ENCODE measurements at places on chromosomes 2 and 18. TPM values are rescaled to one million over a fixed set of nuclear protein-coding genes. Genes with fewer than 3 reads are reported as not detected.

DNA sequence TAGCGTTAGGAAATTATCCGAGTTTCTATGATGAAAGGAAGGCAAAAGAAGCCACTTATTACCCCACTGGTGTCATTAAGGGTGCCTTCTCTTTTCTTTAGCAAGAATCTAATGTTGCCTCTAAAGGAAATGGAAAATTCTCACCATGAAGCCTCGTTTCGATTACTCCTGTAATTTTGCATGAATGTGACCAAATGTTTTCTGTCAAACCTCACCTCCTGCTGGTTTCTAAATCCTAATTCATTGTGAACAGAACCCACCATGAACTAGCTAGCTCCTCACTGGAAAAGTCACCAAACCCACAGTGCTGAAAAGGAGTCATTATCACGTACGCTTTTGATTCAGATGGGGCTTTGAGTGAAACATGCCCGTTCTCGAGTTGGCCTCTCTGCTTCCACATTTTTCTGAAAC is 119.9 kb downstream of the COPS8 start:
- DNase-seq, result no peak

- no peak for DNase-seq
Measured at GRCh38 chr18:45666520-45666919, 51.2 kb downstream of the SLC14A2 start.

GRCh38 chr2:60296219-60296955 is 257.1 kb downstream of the BCL11A start:
- no peak for DNase-seq

DNA sequence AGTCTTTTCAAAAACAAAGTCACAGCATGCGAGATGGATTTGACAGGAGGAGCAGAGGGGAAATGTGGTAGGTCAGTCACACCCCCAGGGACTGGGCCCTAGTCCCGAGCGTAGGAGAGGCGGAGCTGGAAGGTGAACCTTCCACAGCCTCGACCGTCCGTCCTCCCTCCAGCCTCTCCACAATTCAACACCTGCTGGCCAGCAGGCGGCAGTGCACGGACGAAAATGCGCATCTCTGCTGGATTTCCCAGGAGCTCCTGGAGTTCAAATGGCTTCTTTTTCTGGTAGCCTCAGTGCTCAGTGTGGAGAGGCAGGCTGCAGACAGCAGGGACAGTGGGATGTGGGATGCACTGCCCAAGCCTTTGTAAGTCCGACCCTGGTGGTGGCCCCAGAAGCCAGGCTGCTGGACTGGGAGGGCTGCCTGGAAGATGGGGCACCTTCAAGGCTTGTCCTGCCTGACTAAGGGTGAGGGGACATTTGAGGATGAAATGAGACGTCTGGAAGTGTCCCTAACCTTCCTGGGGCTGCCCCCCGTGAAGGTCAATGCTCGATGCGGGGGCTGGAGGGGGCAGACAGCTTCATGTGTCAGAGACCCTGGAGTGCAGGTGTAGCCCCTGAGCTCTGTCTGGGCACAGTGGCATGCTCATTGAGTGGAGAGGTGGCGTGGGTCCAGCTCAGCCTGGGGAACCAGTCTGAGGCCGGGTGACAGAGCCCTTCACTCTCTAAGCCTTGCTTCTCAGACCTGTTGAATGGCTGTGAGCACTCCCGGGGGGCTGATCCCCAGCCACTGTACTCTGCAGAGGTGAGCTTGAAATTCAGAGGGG is 189.5 kb downstream of the TFCP2L1 start:
- peak; percentile 67 for DNase-seq

DNA sequence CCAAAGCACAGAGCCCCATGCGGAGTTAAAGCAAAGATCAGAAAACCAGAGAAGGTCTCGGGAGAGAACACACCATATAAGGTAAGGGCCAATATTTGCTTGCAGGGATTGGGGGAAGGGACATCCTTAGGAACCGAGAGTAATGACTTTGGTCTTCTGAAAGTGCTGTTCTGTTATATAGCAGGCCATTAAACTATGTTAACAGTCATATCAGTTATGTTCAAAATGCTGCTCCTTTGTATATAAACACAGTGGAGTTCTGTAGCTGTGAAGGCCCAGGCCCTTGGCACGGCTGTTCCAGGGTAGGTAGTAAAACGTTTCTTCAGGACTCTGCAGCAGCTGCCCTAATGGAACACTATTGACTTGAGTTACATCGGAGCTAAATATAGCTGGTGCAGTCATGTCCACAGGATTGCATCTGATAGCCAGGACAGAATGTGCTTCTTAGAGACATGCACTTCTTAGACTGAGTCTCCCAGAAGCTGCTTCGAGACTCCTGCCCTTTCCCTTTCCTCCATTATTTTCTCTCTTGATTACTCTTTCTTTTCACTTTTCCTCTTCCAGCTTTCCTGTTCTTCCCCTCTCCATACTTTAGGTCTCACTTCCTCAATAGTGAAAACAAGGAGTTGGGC is 122.4 kb downstream of the SETBP1 start:
- DNase-seq, result peak; percentile 53

GRCh38 chr2:175804122-175804521 is 197.9 kb downstream of the LNPK start:
- no peak for DNase-seq

- no peak for DNase-seq
Measured at GRCh38 chr2:190953257-190953656, 60.7 kb downstream of the STAT1 start.

DNA sequence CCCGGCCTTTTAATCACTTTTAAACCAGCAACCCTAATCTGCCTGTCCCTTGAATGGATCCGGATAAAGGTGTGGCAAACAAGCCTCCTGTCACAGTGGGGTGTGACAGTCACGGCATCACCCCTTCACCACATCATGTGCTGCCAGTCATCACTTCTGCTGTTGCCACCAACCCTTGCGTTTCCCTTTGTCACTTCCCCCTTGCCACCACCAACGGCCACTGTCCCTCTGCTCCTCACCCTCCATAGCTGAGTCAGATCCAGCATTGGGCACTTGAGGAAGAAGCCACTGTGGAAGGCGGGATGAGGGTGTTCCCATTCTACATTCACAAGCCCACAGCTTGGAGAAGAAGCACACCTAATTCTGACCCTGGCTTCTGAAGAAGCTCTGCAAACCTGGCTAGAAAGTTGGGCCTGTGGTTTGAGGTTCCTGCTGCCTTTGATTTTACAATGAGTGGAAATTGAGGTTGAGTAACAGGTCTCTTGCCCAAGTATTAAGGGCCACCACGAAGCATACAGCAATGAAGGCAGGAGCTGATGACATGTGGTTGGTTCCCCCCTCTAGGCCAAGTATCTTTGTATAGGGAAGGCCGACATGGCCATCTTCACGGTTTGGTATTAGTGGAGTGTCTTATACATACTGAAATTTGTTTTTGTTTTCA is 22.9 kb upstream of the DARS1 start:
- DNase-seq, result no peak

Gene KIDINS220
- total RNA-seq, result 80.3 TPM

Gene EFEMP1
- 164 TPM for total RNA-seq

Gene GALNT13
- total RNA-seq, result not detected

Data from IMR-90 (cell line).